ENCODE measurements at places on chromosomes 1 and 21.
A peak's percentile ranks its signal among the peaks of the same experiment; 100 is the strongest.

GRCh38 chr1:215377746-215378145 is 189.4 kb upstream of the KCTD3 start:
- peak; percentile 7 for DNase-seq

DNA sequence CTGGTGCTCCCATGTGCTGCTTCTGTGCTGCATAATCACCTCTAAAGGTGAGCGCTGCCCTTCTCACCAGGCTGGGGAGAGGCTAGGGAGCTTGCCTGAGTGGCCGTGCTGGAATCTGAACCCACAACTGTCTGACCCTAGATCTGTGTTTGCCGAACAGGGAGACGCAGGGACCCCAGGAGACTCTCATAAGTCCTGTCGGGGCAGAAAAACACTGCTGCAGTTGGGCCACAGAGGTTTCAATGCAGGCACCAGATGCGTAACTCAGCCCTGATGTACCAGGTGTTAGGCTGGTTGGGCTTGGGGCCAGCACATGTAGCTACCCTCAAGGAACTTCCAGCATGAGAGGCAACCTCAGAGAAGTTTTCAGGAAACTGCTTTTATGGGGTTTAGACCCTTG is 49.5 kb upstream of the DMRTB1 start:
- DNase-seq = no peak

- no peak for DNase-seq
Measured at GRCh38 chr1:28501925-28502324, 3.9 kb upstream of the RCC1 start.

DNA sequence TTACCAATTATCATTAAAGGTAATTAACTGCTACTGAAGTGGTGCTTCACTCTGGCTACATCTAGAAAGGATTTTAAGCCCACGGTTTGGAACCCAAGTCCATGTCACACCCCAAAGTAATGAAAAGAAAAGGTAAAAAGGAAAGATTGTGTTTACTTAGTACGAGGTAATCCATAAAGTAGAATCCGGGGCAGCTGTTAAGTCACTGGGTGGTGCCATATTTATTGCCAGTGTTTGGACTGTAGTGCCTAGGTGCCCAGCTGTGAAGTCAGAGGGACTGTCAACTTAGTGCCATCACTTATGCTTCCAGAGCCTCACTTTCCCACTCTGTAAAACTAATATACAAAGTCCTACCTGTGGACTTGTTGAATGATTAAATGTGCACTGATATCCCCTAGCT is 52.2 kb upstream of the GRHL3 start:
- DNase-seq = no peak

GRCh38 chr1:110106013-110106941 is 6.0 kb upstream of the UBL4B start:
- peak; percentile 63 for DNase-seq

DNA sequence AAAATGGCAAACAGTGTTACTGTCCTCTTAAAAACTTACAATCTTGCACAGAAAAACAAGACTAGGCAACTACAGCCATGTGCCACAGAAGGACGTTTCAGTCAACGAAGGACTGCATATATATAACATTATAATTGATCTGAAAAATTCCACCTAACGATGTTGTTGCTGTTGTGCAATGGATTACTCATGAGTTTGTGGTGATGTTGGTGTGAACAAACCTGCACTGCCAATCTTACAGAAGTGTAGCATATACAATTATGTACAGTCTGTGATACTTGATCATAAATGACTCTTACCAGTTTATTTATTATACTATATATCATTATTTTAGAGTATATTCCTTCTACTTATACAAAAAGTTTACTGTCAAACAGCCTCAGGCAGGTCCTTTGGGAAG is 6.8 kb upstream of the VAMP4 start:
- DNase-seq = no peak

DNA sequence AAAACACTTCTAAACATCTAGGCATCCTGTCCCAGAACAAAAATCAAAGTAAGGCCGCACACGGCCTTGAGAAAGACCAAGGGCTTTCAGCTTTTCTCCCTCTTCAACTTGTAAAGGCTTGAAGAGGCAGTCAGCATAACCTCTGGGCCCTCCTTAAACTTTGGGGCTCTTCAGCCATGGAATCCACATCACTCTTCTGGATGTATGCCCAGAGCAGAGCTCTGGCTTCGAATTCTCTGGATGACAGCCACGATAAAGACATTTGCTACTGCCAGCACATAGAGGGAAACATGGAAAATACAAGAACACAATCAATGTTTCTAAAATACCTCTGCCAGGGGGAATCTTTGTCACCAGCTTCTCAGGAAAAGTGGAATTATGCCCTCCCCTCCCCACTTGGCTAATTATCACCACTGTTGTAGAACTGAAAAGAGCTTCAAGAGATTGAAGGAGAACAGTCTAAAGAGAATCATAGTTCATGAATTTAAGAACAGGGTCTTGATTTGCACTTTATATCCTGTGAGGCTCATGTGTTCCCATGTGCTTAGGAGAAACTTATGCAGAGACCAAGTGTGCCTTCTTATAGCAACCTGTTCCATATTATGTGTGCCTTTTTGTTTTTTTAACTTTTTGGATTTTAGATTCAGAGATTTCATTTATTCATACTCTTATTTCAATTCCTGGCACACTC is 39.0 kb upstream of the DPT start:
- DNase-seq = peak; percentile 65

DNA sequence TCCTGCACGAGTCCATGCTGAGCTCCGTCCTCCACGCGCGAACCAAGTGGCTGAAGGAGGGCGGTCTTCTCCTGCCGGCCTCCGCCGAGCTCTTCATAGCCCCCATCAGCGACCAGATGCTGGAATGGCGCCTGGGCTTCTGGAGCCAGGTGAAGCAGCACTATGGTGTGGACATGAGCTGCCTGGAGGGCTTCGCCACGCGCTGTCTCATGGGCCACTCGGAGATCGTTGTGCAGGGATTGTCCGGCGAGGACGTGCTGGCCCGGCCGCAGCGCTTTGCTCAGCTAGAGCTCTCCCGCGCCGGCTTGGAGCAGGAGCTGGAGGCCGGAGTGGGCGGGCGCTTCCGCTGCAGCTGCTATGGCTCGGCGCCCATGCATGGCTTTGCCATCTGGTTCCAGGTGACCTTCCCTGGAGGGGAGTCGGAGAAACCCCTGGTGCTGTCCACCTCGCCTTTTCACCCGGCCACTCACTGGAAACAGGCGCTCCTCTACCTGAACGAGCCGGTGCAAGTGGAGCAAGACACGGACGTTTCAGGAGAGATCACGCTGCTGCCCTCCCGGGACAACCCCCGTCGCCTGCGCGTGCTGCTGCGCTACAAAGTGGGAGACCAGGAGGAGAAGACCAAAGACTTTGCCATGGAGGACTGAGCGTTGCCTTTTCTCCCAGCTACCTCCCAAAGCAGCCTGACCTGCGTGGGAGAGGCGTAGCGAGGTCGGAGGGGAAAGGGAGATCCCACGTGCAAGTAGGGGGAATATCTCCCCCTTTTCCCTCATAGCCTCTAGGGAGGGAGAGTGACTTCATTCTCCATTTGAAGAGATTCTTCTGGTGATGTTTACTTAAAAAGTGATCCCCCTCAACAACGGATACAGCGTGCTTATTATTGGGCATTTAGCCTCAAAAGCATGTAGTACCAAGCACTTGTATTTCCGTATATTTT is 991 bp downstream of the PRMT6 start:
- DNase-seq = peak; percentile 63

GRCh38 chr1:156551066-156551643 is 21.2 kb downstream of the IQGAP3 start:
- no peak for DNase-seq

- DNase-seq = no peak
Measured at GRCh38 chr1:56045062-56045461, 534.3 kb downstream of the PLPP3 start.

GRCh38 chr21:15617964-15618363 is 111.8 kb upstream of the USP25 start:
- peak; percentile 42 for DNase-seq

DNA sequence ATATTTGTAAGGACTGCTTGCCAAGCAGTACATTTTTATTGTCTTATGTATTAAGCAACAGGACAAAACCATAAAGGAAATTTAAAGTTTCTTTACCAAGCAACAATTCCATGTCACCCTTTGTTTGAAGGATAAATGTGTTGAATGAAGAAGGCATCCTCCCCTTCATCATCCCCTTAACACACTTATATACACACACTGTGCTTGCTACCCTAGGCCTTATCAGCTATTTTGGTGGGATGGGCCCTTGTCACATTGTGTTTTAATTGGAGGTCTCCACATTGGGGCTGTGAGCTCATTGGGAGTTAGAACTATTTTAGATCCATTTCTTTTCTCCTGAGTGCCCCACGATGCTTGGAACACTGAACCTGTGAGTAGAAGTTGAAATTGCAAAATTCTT is 1.9 kb downstream of the VANGL1 start:
- DNase-seq = no peak

DNA sequence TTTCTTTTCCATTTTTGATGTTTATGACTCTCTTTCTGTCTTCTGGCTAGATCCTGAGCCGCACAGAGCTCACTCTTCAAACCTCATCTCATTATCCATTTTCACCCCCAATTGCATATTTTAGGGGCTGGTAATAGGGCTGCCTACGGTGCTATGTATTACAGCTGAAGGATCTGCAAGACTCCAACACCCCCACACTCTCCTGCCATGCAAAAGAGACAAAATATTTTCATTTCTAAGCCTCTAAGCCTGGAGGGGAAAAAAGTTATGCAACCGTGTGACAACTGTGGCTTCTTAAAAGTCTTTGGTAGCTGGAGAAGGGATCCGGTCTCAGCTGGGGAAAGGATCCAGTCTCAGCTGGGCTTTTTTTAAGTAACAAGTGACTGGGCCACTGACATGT is 311.6 kb downstream of the NPHP4 start:
- DNase-seq = no peak

DNA sequence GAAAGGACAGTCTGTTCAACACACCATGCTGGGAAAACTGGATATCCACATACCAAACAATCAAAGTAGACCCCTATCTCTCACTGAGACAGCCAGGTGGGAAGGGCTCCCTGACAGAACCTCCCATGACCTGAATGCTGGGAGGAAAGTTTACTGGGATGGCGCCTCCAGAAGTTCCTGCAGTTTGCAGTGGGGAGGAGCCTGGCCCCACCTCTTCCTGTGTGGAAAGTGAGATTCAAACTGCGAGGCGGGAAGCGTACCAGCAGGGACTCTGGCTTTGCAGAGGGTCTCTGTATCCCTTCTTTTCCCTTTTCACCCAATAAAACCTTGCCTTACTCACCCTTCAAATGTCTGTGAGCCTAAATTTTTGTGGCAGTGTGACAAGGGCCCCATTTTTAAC is 190.7 kb downstream of the HHIPL2 start:
- DNase-seq = no peak

DNA sequence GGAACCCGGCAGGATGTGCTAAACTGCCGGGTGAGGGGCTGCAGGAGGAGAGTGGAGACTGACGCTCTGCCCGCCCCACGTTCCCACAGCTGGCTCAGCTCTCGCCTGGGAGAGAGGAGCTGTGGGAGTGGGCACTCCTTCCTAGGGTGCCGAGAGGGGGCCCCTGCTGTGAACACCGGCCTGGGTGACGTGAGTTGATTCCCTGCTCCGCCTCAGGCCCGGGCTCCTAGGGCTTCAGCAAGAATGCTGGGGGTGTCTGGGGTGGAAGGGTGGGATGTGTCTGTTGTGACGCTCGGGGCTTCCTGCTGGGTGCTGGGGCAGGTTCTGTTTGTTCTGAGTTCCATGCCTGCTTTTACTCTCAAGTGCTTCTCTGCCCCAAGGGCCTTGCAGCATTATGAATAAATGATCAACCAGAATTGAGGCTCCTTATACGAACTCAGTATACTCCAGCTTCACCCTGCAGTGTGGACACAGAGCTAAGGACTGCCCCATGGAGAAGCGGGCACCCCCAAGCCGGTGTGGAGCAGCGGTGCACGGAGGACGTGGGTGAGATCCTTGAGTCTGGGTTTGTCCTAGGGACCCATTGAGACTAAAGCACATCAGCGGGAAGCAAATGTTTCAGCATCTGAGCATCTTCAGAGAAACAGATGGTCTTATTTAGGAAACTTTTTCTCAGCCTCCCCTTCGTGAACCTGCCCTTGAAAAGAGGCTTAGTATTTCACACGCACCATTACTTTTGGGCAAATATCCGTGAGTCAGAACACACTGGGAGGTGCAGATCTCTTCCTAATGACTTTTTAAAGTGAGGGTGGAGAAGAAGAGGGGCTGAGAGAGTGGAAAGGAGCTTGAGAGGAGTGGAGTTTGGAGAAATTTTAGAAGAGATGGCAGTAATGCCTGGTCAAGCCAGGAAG is 41.7 kb downstream of the SYT6 start:
- peak; percentile 47 for DNase-seq

DNA sequence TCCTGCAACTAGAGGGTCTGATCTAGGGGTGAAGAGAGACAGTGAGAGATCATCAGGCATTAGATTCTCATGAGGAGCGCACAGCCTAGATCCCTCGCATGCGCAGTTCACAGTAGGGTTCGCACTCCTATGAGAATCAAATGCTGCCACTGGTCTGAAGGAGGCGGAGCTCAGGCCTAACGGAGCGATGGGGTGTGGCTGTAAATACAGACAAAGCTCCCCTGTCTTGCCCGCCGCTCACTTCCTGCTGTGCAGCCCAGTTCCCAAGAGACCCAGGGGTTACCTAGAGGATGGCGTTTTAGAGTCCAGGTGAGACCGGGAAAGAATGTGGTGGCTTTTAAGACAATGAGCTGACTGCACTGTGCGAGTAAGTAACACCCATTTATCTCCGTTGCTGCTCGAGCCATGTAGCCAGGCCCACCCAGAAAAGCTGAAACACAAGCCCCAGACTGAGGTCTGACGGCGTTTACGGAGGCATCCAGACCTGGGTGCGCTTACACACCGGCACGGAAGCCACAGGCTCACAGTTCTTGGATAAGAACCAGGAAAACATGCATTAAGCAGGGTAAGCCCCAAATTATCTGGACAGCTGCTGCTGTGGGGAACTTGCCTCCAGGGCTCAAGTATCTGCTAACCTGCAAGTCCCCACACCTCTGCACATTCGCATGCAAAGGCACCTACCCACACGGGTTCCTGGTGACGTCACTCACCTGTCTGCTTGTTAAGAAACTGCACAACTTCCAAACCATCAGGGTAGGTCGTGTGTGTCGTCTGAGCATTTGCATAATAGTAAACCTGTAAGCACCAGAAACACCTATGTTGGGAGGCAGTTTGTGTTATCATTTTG is 12.5 kb downstream of the TCP10L start:
- DNase-seq = no peak

DNA sequence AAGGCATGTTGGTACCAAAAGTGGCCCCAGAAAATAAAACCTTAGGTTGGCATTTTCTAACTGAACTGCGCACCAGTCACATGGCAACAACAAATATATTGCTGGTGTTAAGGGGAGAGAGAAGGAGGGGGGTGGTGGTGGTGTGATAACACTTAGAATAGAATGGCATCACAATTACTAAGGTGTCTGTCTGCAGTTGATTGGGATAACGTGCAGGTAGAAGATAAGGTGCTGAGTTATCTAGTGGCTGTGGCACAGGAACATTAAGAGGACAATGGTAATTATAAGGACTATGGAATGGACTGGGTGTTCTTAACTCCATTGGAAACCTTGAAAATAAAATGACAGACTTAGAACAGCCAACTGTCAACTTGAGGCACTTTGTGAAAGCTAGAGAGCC is 1.4 kb upstream of the YIPF1 start:
- no peak for DNase-seq

- DNase-seq = peak; percentile 12
Measured at GRCh38 chr1:196877964-196878363, 9.9 kb upstream of the CFHR4 start.

GRCh38 chr1:109751531-109752260 is 10.9 kb upstream of the GSTM3 start:
- DNase-seq = no peak

GRCh38 chr1:169108863-169109560 is 2.5 kb downstream of the ATP1B1 start:
- DNase-seq = peak; percentile 81

GRCh38 chr1:41673806-41674205 is 189.3 kb upstream of the EDN2 start:
- DNase-seq = no peak

Data from M059J (cell line).